ENCODE measurements at places on chromosomes 4 and X. TPM values are rescaled to one million over a fixed set of nuclear protein-coding genes. Genes with fewer than 3 reads are reported as not detected.

DNA sequence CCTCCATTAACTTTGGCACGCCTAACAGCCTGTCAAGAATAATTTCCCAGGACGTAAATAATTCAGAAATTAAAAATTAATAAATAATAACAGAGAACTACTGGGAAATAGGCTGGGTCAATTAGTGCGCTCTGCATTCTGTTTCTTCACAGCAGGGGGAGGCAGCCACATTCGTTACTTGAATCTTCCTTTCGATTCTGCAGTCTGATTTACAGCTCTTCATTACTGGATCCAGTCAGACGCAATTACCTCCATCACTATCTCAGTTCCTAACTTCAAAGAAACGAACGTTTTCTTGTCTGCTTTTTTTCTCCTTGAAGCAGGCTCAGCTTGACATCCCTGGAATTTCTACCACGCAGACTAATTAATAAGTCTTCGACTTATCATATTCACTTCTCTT lies 9.0 kb upstream of the RPL34 start:
- DNase-seq = no peak
- H3K4me1 ChIP-seq = peaks cover 9% of the 10 kb centered on the region
- H3K27me3 ChIP-seq = no peaks in the 10 kb centered on the region
- peak overlapping the region; percentile 50 for H3K4me3 ChIP-seq
- H3K27ac ChIP-seq = no peak overlapping the region

GRCh38 chr4:104693601-104694201 lies 199.0 kb upstream of the CXXC4 start:
- no peaks in the 10 kb centered on the region for H3K36me3 ChIP-seq
- DNase-seq = no peak
- H3K27ac ChIP-seq = no peak overlapping the region
- no peak overlapping the region for H3K4me3 ChIP-seq

- no peaks in the 10 kb centered on the region for H3K36me3 ChIP-seq
- no peaks in the 10 kb centered on the region for H3K27me3 ChIP-seq
- no peak overlapping the region for H3K27ac ChIP-seq
- DNase-seq = no peak
- no peak overlapping the region for H3K4me3 ChIP-seq
- no peaks in the 10 kb centered on the region for H3K4me1 ChIP-seq
Observed at GRCh38 chrX:102968216-102968615, 31.1 kb downstream of the RAB40AL start.

DNA sequence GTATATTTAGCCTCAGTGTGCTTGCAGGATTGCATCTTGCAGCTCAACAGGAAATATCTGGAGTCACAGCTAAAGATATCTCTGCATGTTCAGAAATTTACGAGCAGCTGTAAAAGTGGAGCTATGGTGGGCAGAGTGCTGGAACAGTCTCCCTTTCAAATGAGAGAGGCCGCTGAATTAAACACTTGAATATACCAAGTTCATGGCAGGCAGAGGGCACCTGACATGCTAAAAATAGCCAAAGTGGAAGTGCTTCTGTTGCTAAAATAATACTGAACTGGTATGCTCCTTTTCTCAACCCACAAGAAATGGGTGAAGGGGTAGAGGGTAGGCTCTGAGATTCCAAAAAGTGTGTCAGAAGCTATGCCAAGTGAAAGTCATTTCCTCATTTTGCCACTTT lies 98.1 kb downstream of the MGST2 start:
- H3K27me3 ChIP-seq = no peaks in the 10 kb centered on the region
- H3K27ac ChIP-seq = peak overlapping the region; percentile 92
- peak overlapping the region; percentile 55 for H3K4me3 ChIP-seq
- no peak for DNase-seq
- H3K36me3 ChIP-seq = no peaks in the 10 kb centered on the region

SUPT20HL1 gene
- not detected for total RNA-seq

- no peak for DNase-seq
- no peak within 1 kb of the TSS for H3K27ac ChIP-seq
- no peaks in the 10 kb centered on the region for H3K36me3 ChIP-seq
- no peak within 1 kb of the TSS for H3K4me3 ChIP-seq
- no peaks in the 10 kb centered on the region for H3K27me3 ChIP-seq
Observed at GRCh38 chrX:49058794-49059193, at the start of gene CCDC120. TSS of gene CCDC120 (plus strand) at chrX:49058999. CDS start at chrX:49062042, 3,043 bp downstream.

GRCh38 chr4:10107111-10108091 lies 9.2 kb downstream of the WDR1 start:
- peaks cover 99% of the 10 kb centered on the region for H3K4me1 ChIP-seq
- peaks cover 41% of the 10 kb centered on the region for H3K36me3 ChIP-seq
- H3K27me3 ChIP-seq = no peaks in the 10 kb centered on the region
- H3K27ac ChIP-seq = peak overlapping the region; percentile 76
- no peak for DNase-seq

GRCh38 chr4:13386405-13387107 lies 97.6 kb downstream of the RAB28 start:
- no peak overlapping the region for H3K4me3 ChIP-seq
- H3K27ac ChIP-seq = no peak overlapping the region
- H3K4me1 ChIP-seq = peaks cover 18% of the 10 kb centered on the region
- H3K36me3 ChIP-seq = no peaks in the 10 kb centered on the region
- DNase-seq = no peak
- no peaks in the 10 kb centered on the region for H3K27me3 ChIP-seq

DNA sequence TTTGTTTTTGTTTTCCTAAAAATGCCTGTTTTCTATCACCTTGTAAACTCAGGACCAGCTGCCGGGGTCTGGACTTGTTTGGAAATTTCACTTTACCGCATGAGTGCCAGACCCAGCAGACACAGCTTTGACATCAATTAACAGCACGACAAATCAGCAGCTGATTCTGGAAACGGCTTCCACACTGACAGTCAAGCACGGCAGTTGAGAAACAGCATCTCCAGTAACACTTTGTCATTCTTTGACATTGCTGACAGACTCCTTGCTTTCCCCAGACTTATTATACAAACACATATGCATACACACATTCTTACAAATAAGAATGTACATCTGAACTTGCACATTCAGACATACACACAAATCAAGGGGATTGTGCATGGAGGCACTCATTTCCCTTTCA lies 1017.6 kb upstream of the HS3ST1 start:
- no peak for DNase-seq
- no peaks in the 10 kb centered on the region for H3K36me3 ChIP-seq
- H3K27me3 ChIP-seq = no peaks in the 10 kb centered on the region
- peak overlapping the region; percentile 1 for H3K4me3 ChIP-seq
- peaks cover 10% of the 10 kb centered on the region for H3K4me1 ChIP-seq
- peak overlapping the region; percentile 11 for H3K27ac ChIP-seq

DNA sequence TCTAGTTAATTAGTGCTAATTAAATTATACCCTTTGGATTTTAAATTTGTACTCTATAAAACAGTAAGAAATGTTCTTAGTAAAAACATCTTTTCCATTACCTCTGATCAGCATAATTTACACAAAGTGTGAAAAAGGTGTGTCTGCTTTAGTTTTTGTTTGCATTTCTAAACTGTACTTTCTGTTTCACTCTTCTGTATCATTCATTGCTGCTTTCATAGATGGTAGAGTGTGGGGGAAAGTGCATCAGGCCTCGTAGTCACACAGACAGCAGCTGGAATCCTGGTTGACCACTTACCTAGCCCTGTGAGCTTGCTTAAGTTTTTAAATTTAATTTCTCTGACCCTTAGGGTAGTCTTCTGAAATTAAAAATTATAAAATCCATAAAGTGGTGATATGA lies 275.4 kb upstream of the PITX2 start:
- H3K27me3 ChIP-seq = no peaks in the 10 kb centered on the region
- no peak overlapping the region for H3K27ac ChIP-seq
- no peaks in the 10 kb centered on the region for H3K36me3 ChIP-seq
- no peaks in the 10 kb centered on the region for H3K4me1 ChIP-seq
- no peak overlapping the region for H3K4me3 ChIP-seq
- no peak for DNase-seq

SNX25 gene
- total RNA-seq = 10.8 TPM

- H3K27ac ChIP-seq = no peak overlapping the region
- no peaks in the 10 kb centered on the region for H3K27me3 ChIP-seq
- no peak overlapping the region for H3K4me3 ChIP-seq
- H3K36me3 ChIP-seq = no peaks in the 10 kb centered on the region
- no peak for DNase-seq
- H3K4me1 ChIP-seq = no peaks in the 10 kb centered on the region
Observed at GRCh38 chr4:97911236-97911906, 231.9 kb downstream of the STPG2 start.

GRCh38 chrX:134547047-134547679 lies 87.2 kb downstream of the HPRT1 start:
- no peak for DNase-seq
- no peaks in the 10 kb centered on the region for H3K36me3 ChIP-seq
- H3K27me3 ChIP-seq = no peaks in the 10 kb centered on the region
- H3K4me1 ChIP-seq = peaks cover 31% of the 10 kb centered on the region

SPACA5 gene
- total RNA-seq = not detected

- H3K4me1 ChIP-seq = no peaks in the 10 kb centered on the region
- DNase-seq = no peak
- no peak overlapping the region for H3K4me3 ChIP-seq
- no peaks in the 10 kb centered on the region for H3K36me3 ChIP-seq
- H3K27ac ChIP-seq = no peak overlapping the region
Observed at GRCh38 chr4:129883996-129884395, 788.0 kb downstream of the C4orf33 start.

JCHAIN gene
- 6.9 TPM for total RNA-seq

DNA sequence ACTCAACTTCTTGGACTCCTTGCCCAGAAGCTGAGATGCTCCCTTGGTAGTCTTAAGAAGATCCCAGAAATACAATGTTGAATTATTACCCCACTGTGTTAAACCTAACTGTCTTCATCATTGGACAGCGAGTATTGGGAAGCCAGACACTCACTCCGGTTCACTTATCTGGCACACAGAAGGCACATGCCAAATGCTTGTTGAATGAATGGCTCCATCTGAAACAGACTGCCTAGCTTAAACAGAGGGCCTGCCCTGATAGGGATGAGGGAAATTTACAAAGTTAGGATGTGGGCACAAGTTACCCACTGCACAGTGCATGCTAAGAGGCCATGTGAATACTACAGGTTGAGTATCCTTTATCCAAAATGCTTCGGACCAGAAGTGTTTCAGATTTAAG lies 79.3 kb downstream of the RASL11B start:
- H3K4me1 ChIP-seq = peaks cover 53% of the 10 kb centered on the region
- H3K4me3 ChIP-seq = no peak overlapping the region
- no peak for DNase-seq
- H3K36me3 ChIP-seq = no peaks in the 10 kb centered on the region
- no peaks in the 10 kb centered on the region for H3K27me3 ChIP-seq

INTS12 gene
- total RNA-seq = 20.6 TPM

MAGEB17 gene
- not detected for total RNA-seq

- no peak overlapping the region for H3K4me3 ChIP-seq
- H3K27me3 ChIP-seq = no peaks in the 10 kb centered on the region
- H3K36me3 ChIP-seq = no peaks in the 10 kb centered on the region
Observed at GRCh38 chr4:48909697-48910096, 3.1 kb upstream of the OCIAD2 start.

RAB40A gene
- not detected for total RNA-seq

HSFX3 gene
- total RNA-seq = 0.25 TPM

GRCh38 chr4:52966781-52967180 lies 104.7 kb downstream of the RASL11B start:
- DNase-seq = no peak
- no peaks in the 10 kb centered on the region for H3K36me3 ChIP-seq
- H3K4me1 ChIP-seq = peaks cover 24% of the 10 kb centered on the region
- no peaks in the 10 kb centered on the region for H3K27me3 ChIP-seq
- no peak overlapping the region for H3K27ac ChIP-seq
- no peak overlapping the region for H3K4me3 ChIP-seq

DNA sequence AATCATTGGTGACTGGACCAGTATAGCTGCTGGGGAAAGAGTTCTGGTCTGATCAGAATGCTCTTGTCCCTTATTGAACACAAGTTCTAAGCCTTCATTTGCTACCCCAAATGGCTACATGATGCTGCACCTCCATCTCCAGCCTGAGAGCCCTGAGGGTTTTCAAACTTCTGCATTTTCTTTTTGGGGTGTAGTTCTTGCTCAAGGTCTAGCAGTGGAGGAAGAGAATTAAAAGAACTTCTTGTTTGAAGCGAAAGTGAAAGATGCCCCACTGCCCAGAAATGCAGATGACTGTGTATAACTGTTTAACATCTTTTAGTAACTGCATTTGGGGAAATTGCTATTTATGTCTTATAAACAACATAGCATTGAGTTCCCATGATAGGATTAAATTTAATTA lies 38.5 kb downstream of the LAMTOR3 start:
- no peak for DNase-seq
- H3K4me1 ChIP-seq = no peaks in the 10 kb centered on the region
- no peak overlapping the region for H3K4me3 ChIP-seq
- no peaks in the 10 kb centered on the region for H3K36me3 ChIP-seq

GRCh38 chr4:166625018-166625637 lies 609.2 kb downstream of the SPOCK3 start:
- H3K27me3 ChIP-seq = no peaks in the 10 kb centered on the region
- H3K27ac ChIP-seq = no peak overlapping the region
- DNase-seq = no peak

- H3K4me3 ChIP-seq = no peak overlapping the region
- peaks cover 63% of the 10 kb centered on the region for H3K27me3 ChIP-seq
- no peaks in the 10 kb centered on the region for H3K4me1 ChIP-seq
- DNase-seq = no peak
Observed at GRCh38 chr4:6123976-6124375, 76.4 kb downstream of the JAKMIP1 start.

GRCh38 chr4:75345423-75345822 lies 168.8 kb downstream of the RCHY1 start:
- no peak overlapping the region for H3K4me3 ChIP-seq
- peak overlapping the region; percentile 42 for H3K27ac ChIP-seq
- DNase-seq = no peak
- no peaks in the 10 kb centered on the region for H3K27me3 ChIP-seq

CNKSR2 gene
- 0.47 TPM for total RNA-seq

FAT4 gene
- total RNA-seq = 6.7 TPM

PNMA3 gene
- total RNA-seq = 1.8 TPM

PLCXD1 gene
- total RNA-seq = 4.0 TPM

GRCh38 chrX:73851014-73852009 lies 288.3 kb downstream of the CHIC1 start:
- H3K27ac ChIP-seq = no peak overlapping the region
- no peak overlapping the region for H3K4me3 ChIP-seq
- no peaks in the 10 kb centered on the region for H3K27me3 ChIP-seq
- H3K4me1 ChIP-seq = no peaks in the 10 kb centered on the region
- no peaks in the 10 kb centered on the region for H3K36me3 ChIP-seq

GRCh38 chr4:122700178-122700725 lies 32.3 kb upstream of the BBS12 start:
- DNase-seq = peak; percentile 77
- no peaks in the 10 kb centered on the region for H3K27me3 ChIP-seq
- peak overlapping the region; percentile 88 for H3K27ac ChIP-seq
- H3K4me3 ChIP-seq = peak overlapping the region; percentile 65

DNA sequence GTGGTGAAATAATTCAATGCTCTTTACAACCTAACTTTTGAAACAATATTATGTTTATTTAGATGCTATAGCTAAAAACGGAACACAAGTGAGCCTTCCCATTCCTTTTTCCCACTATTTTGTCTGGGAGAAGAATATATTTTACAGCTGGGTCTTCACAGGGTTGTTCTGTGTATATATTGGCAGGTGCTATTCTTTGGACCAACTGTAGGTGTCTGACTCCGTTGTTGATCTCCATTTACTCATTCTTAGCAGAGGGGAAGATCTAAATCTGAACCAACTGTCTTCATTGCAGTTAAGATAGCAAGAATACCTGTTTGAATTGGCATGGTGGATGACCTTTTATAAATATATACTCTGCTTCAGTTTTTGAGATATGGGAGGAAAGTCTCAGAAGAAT lies 257.4 kb downstream of the CFAP299 start:
- no peak overlapping the region for H3K4me3 ChIP-seq
- DNase-seq = no peak
- no peaks in the 10 kb centered on the region for H3K4me1 ChIP-seq
- no peak overlapping the region for H3K27ac ChIP-seq
- no peaks in the 10 kb centered on the region for H3K36me3 ChIP-seq

TTC29 gene
- total RNA-seq = not detected

GRCh38 chr4:76011700-76012387 lies 4.5 kb upstream of the CXCL9 start:
- peaks cover 8% of the 10 kb centered on the region for H3K4me1 ChIP-seq
- peak overlapping the region; percentile 82 for H3K27ac ChIP-seq
- peak overlapping the region; percentile 36 for H3K4me3 ChIP-seq
